ENCODE measurements at places on chromosomes 2 and 18.
A peak's percentile ranks its signal among the peaks of the same experiment; 100 is the strongest.

- no peak for DNase-seq
Measured at GRCh38 chr18:34991561-34991960, 49.7 kb upstream of the MAPRE2 start.

GRCh38 chr2:46470114-46470628 lies 9.2 kb upstream of the TMEM247 start:
- no peak for DNase-seq

- no peak for DNase-seq
Measured at GRCh38 chr2:131154647-131155046, 49.5 kb downstream of the PLEKHB2 start.

DNA sequence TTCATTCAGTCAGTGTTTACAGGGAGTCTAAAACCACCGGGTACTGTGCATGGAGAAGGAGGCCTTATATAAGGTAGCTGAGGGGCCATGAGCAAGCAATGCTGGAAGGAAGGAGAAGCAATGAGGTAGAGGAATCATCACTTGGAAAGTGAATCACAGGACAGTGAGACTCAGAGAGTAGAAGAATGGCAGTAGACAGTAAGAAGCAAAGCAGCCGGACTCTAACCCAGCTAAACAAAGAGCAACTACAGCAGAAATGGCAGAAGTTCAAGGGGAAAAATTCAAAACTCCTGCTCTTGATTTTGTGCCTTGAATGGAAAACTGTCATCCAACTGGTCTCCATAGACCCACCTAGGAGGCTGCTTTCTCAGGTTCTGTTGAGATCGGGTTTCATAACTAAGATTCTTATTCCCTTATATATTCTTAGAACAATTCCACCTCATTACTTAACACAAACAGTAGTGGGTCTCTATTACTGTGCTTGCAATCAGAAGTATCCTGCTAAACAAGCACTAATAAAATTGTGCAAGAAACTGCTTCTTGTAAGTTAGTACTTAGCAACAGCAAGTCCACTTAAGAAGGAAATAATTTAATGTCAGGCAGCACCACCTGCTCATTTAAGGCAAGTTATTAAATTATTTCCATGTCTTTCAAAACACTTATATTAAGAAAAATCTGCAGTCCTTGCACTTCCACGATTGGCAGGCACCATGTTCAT lies 68.0 kb downstream of the RBMS1 start:
- no peak for DNase-seq

DNA sequence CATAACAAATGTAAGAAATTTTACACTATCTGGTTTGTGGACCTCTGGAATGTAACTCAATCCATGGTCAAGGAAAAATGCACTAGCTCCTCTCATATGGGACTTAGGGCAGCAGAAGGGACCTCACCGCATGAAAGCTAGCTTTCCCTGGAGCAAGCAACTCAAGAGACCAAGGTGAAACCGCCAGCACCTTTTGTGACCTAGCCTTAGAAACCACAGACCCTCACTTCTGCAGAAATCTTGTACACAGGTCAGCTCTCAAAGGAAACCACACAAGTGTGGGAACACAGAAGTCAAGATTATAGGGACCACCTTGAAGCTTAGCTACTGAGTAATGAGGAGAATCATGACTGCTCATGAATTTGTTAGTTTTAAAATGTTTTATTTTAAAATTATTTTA lies 222.5 kb downstream of the DLGAP1 start:
- no peak for DNase-seq

DNA sequence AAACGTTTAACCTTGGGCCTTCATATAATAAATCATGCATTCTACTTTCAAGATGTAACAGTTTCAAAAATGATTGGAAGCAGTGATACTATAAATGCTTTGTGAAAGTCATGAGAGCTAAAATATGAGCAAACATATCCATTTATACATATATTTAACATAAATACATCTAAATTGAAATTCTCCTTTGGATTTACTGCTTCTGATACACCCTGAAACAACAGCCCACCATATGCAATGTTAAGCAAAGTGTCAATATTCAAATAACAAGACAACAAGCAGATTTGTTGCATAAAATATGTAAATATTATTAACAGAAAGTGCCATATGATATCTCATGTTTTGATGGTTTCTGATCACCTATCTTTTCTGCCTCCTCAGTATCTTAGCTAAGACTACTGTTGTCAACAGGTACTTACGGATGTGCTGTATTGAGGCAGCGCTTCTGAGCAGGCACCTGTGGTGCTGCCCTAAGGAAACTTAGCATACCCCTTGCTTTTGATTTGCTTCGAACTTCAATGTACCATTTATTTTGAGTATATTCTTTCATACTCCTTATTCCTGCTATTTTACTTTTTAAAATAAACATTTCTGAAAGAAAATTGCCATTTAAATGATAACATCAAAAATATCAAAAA lies 6.1 kb downstream of the FIGN start:
- DNase-seq: no peak

DNA sequence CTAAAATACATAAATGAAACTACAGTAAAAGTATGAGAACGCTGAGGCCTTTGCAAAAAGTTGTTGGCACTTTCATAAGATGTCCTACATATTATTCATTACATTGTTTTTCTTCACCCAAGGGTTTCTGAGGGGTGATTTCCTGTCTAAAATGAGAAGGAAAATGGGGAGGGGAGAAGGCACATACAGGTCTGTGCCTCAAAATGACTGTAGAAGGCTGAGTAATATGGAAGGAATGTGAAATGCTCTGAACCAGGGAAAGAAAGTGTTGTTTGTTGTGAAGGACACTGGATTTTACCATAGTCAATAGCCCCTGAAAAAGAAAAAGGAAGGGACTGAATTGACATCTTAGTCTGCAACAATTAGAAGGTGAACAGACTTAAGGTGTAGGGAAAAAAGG lies 99.5 kb upstream of the RNF152 start:
- DNase-seq: no peak

GRCh38 chr18:56086176-56086575 lies 498.2 kb upstream of the TCF4 start:
- no peak for DNase-seq

DNA sequence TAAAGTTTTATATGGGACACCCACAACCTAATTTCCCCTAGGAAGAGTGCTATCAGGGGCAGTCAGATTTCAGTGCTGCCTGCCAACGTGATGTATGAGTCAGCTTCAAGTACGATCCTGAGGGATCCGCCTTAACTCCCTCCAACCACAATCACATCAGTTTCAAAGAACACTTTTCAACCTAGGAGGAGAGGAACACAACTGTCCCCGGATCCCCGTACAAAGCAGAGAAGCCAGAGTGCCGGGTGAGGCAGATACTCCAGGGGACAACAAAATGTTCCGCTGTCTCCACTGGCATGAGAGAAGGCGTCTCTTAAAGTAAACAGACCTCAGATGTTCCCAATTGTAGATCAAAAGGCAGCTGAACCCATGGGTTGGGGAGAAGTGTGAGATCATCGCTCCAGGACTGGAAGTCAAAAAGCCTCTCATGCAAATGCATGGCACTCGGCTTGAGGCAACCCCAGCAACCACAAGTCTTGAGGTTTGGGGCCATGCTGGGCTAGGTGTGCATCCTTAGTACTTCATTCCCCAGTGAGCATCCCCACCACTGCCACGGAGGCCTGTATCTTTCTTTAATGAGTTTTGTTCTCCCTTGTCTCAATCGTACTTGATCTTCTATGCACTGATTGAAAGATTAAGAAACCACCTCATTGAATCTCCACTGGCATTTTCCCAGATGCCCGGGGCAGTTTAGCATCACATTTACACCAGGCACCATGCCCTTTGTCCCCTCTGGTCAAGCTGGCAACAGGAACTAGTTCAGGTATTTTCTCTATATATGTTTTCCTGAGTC lies 91.0 kb upstream of the CCBE1 start:
- DNase-seq: no peak

DNA sequence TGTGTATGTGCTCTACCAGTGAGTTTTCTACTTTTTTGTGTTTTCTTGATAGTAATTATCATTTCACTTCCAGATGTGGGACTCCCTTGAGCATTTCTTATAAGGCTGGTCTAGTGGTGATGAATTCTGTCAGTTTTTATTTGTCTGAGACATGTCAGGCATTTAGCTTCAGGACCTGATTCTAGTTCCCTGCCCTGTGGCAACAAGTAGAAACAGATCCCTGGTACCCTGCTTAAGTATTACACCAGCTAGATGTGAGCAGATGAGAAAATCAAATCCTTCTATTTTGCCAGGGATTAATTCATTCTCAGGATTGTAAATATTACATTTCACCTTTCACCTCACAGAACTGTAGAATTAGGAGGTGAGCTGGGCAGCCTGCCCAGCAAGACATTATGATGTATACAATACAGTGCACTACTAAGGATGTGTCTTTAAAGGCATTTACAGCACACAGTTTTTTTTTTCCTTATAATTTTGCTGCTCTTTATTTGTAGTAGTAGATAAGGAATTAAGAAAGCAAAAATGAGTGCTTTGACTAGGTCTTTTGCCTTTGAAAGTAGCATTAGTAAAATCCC lies 35.1 kb downstream of the GALM start:
- DNase-seq: no peak

- DNase-seq: peak; percentile 46
Measured at GRCh38 chr18:42028247-42028832, 73.3 kb downstream of the PIK3C3 start.

- no peak for DNase-seq
Measured at GRCh38 chr2:12504443-12504842, 212.3 kb upstream of the TRIB2 start.

DNA sequence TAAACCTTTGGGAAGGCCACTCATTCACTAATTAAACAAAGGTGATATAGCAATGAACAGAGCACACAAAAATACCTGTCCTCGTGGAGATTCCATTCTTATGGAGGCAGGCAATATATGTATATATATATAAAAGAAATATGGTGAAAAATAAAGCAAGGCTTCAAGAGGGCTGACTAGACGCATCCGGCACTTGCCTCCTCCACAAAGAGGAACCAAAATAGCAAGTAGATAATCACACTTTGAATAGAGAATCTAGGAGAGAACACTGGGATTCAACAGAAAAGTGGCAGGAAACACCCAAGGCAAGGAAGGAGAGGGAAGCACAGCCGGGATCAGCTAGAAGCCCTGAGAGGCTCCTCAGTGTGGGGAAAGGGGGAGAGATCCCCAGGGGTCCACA lies 218.4 kb upstream of the FOSL2 start:
- no peak for DNase-seq

GRCh38 chr2:168708080-168708479 lies 94.4 kb upstream of the NOSTRIN start:
- no peak for DNase-seq

- no peak for DNase-seq
Measured at GRCh38 chr2:37583402-37583801, 88.0 kb downstream of the CDC42EP3 start.

GRCh38 chr18:35920623-35921022 lies 51.9 kb upstream of the RMP24 start:
- DNase-seq: no peak

- DNase-seq: no peak
Measured at GRCh38 chr2:129876541-129876940, 102.9 kb upstream of the RAB6C start.

- DNase-seq: no peak
Measured at GRCh38 chr2:19327496-19327895, 30.9 kb downstream of the OSR1 start.

GRCh38 chr2:217978536-217979150 lies 24.2 kb downstream of the TNS1 start:
- no peak for DNase-seq

DNA sequence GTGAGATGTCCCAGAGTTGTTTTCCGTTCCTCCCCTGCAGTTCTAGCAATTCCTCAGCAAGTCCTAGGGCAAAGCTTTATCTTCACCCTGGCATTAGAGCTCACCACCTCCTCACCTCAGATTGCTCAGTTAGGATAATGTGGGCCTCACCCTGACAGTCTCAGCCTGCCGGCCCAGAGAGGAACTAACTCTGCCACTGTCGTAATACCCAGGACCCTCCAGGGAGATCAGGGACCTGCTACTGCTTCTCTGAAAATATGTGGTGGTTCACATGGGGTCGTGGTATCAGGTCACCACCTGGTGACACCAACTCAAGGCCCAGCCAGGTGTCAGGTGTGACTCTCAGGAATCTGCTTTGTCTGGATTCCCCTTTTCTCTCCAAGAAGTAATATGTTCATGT lies 120.7 kb downstream of the FEZ2 start:
- no peak for DNase-seq

- no peak for DNase-seq
Measured at GRCh38 chr2:28643911-28644334, 107.7 kb upstream of the PPP1CB start.

DNA sequence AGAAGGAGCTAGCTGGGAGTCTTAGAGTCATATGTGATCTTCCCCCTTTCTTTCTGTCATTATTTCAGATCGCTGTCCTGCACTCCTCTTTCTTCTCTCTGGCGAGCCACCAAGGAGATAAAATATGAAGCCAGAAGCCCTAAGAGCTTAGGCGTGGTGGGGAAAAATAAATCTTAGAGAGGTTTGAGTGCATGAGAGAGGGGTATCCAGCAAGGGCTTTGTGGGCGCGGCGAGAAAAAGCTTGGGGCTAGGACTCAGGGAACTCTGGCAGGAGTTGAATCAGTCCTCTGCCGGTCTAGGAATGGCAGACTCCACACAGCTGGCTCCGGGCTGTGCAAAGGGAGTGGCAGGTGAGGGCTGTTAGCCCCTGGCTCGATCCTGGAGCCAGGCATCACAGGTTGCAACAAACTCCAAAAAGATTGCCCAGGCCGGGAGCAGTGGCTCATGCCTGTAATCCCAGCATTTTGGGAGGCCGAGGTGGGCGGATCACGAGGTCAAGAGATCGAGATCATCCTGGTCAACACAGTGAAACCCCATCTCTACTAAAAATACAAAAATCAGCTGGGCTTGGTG lies 20.1 kb upstream of the IGFBP5 start:
- DNase-seq: no peak

GRCh38 chr18:67600181-67601180 lies 84.0 kb upstream of the DSEL start:
- no peak for DNase-seq

GRCh38 chr2:70942396-70943204 lies 6.9 kb downstream of the ATP6V1B1 start:
- DNase-seq: no peak

DNA sequence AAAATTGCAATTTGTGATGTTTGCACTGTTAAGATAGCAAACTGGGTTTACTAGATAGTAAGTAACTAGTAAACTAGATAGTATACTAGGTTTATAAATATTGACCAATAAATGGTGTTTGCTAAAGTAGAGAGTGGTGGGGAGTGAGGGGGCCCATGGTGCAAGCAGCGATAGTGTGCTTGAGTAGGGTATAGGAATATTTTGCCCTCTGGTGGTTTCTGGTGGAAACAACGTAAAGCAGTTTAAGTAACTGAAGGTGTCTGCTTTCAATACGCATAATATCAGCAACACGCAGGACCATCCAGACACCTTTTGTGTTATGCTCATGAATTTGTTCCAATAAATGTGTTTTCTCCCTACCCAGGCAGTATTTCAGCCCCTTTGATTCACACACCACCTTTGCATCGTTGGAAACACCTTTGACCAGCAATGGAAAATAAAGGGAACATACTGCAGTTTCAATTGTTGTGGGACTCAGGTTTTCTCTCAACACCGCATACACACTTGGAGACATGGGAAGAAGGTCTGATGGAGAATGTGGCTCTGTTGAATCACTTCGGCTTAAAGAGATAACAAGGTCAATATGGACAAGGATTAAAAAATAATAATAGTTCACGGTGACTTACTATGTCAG lies 16.7 kb upstream of the STAT1 start:
- peak; percentile 69 for DNase-seq

Data from activated CD8-positive, alpha-beta T cell treated with anti-CD3 and anti-CD28 coated beads, Interleukin-2, amount 10 ng/mL, durations not matched to agents 7 days and 5 days (primary cell).